Left hindlimb (tissue), 1 donor: ENCODE measurements at places on chromosomes 5 and 9.

DNA sequence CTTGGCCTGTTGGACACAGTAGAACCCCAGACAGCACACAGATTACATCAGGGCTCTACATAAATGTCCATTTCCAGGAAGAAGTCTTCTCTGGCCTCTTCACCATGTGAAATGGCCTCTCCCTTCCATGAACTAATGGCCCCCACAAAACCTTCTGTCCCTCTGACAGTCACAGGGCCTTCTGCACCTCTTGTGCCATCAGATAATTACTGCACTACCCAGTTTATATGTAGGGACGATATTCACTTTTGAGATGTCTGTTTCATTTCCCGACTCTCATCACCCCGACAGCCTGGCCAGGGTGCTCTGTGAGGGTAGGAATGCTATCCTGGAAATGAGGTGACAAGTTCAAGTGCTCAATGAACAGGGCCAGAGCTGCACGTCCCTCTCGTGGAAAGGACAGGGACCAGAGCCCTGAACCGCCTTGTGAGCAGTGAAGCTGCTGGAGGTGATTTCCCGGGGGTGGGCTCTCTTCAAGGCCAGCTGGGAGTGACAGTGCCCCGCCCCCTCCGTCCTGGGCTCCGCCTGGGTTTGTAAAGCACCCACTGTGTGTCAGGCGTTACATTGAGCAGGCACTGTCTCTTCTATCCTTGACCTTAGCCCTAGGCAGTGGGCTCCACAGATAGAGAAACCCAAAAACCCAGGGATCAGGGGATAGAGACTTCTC is 3.0 kb upstream of the FAM78A start:
- no peak for DNase-seq

GRCh38 chr5:2756211-2757152 is 5.0 kb upstream of the IRX2 start:
- no peak for DNase-seq

- no peak for DNase-seq
Observed at GRCh38 chr5:69049151-69049550, 44.7 kb upstream of the SLC30A5 start.

DNA sequence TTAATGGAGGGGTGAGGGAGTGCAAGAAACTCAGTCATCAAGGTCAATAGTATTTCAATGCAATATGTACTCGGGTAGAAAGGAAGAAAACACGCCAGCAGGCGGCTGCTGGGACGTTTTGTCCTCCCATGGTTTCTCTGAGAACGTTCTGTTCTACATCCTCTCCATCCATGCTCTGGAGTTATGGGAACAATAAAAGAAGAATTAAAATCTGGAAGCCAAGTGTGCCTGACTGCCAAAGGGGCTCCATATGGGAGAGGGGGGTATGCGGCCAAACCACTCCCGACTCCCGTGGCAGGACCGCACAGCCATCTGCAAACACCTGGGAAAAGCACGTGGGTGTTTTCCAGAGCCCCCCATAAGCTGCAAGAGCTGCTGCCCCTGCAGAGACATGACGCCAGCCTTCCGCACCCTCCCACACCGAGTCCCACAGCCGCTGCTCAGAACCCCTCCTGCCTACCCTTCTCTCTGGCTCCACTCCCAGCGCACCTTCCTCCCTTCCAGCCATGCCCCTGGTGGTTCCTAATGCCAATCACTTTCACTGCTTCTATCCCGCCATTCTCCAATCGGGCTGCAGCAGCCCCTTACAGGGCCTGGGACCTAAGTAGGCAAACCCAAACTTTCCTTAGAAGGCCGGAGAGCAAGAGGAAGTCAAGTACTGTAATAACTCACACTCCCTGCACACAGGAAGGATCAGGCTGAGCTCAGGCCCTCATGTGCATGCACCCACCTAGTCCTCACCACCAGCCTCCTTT is 241.6 kb downstream of the SYK start:
- DNase-seq: no peak

GRCh38 chr5:85397451-85397850 is 1012.8 kb upstream of the EDIL3 start:
- DNase-seq: no peak

DNA sequence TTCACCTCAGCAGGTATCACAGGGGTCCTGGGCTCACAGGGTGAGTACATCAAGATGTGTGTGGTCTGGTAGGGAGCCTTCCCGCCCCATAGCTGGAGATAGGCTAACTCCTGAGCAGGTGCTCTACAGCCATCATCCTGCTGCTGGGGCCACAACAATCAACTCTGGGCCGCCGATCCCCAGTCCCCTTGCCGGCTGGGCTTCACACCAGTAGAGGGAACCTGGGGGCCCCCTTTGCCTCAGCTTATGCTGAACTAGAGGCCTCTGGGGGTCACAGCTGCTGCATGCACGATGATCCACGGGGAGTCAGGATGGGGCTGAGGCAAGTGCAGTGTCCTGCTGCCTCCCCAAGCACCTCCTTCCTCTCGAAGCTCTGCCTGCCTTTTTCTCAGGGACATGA is 46.5 kb downstream of the IRF1 start:
- no peak for DNase-seq

DNA sequence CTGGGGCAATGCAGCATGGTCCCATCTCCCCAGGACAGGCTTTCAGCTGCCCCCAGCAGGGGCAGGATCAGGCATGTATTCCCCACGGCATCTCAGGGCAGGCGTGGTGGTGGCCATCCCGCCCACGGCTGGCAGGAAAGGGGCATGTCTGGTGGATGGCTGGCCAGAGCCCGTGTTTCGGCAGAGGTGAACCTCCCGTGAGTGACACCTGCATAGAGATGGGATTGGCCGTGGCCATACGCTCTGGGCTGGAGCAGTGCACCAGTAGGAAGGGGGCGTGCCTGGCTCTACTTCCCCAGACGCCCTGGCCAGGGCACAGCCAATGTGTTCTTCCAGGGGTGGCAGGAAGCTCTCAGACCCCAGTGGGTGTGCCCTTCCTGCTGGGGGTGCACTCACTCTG is 139.1 kb downstream of the ZNF354C start:
- peak; percentile 18 for DNase-seq

DNA sequence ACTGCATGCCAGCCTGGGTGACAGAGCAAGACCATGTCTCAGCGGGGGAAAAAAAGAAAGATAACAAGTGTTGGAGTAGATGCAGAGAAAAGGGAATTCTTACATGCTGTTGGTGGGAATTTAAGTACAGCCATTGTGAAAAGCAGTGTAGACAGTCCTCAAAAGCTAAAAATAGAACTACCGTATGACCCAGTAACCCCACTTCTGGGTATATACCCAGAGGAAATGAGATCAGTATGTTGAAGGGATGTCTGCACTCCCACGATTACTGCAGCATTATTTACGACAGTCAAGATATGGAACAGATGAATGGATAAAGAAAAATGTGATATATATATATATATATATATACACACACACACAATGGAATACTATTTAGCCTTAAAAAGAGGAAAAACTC is 225.3 kb upstream of the SLC24A2 start:
- no peak for DNase-seq

- DNase-seq: no peak
Observed at GRCh38 chr5:150895431-150896428, 9.1 kb downstream of the ZNF300 start.

DNA sequence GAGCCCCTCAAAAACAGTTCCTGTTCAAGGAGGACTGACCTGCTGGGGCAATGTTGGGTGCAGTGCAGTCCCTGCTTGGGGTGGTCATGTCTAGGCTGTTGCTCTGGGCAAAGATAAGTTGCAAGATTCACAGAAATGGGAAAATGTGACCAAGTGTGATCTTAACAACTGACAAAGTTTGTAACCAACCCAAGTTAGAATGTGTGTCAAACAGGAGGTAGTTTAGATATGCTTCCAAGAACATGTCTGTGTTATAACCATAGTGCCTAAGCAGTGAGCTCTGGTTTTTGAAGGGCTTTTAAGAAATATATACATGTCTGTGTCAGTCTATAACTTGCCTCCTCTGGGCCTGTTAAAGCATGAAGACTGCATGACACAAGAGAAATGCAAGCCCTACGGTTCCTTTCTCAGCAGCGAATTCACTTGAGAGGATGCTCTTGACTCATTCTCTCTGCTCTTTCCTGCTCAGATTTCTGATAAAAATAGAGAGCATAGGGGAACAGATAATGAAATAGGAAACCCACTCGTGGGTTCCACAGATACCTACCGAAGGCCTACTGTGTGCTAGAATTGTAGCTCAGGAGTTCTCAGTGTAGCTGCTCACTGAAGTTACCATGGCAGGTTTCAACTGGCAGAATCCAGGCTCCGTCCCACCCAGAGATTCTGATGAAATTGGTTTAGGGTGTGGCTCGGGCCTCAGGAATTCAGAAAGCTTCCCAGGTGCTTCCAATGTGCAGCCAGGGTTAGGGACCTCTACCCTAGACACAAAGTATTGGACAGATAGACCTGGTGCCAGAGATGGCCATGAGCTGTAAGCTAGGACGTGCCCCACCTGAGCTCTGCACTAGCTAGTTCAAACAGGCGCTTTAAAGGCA is 52.4 kb downstream of the ARHGEF37 start:
- DNase-seq: no peak

GRCh38 chr5:100904259-100904861 is 1.3 kb upstream of the ST8SIA4 start:
- DNase-seq: peak; percentile 40

GRCh38 chr5:156815988-156816599 is 34.0 kb upstream of the PPP1R2B start:
- no peak for DNase-seq

GRCh38 chr5:149239917-149240316 is 31.7 kb upstream of the AFAP1L1 start:
- no peak for DNase-seq

GRCh38 chr5:36172599-36172998 is 20.7 kb downstream of the SKP2 start:
- no peak for DNase-seq

DNA sequence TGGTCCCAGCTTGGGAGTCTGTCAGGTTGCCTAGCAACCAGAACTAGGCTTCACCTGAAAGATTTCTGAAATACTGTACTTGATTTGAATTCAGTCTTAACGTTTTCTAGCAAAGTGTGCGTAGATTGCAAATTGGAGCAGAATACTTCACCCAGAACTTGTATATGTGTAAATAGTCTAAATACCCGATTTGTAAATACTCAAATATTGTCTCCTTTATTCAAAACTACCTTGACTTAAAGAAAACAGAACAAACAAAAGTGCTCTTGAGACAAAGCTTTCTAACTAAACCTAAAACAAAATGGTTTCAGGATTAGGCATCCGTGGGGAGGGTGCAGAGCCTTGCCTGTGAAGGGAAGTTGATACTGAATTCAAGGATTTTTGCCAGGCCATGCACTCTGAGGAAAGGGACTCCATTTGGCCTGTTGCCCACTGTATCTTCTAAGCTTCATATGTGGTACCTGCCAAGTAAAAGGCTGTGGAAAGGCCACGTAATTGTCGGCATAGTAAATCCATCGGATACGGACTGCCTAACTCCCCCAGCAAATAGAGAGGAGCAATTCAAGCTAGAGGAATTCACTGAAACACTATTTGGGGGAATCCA is 744 bp upstream of the HMGCS1 start:
- DNase-seq: peak; percentile 29

GRCh38 chr5:170466988-170467707 is 36.7 kb upstream of the KCNIP1 start:
- no peak for DNase-seq

DNA sequence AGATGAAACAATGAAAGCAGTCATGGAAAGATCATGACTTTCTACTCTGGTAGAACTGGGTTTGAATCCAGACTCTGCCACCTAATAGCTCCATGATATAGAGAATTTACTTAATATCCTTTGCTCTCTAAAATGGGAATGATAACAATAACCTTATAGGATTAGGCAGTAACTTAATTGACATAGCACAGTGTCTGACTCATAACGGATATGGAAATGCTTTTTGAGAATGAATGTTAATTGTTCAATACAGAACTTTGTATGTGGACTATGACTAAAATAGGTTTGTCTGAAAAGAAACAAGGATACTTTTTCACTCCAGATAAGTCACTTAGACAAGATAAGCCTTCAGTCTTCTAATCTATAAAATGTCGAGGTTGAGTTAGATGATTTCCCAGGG is 330.7 kb downstream of the PTPRD start:
- no peak for DNase-seq

DNA sequence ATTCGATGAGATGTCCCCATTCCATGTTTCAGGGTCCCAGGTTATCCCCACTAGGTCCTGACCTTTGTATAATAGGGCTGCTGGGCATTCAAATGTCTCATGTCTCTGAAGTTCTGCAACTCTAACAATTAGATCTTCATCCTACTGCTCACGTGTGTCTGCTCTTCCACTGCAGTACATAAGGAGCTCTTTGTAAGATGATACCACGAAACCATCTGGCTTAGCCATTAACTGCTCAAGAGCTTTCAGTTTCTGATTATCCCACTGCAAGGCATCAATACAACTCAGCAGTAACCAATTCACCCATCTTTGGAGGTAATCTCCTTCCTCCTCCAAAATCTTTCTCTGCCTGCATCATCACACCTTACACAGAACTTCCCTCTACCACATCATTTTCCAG is 49.9 kb upstream of the PPP2CA start:
- no peak for DNase-seq

GRCh38 chr9:124768334-124768733 is 2.8 kb downstream of the NR6A1 start:
- no peak for DNase-seq

- no peak for DNase-seq
Observed at GRCh38 chr9:34431667-34432066, 26.7 kb downstream of the FAM219A start.

GRCh38 chr5:140232731-140233130 is 57.7 kb downstream of the CYSTM1 start:
- DNase-seq: no peak

DNA sequence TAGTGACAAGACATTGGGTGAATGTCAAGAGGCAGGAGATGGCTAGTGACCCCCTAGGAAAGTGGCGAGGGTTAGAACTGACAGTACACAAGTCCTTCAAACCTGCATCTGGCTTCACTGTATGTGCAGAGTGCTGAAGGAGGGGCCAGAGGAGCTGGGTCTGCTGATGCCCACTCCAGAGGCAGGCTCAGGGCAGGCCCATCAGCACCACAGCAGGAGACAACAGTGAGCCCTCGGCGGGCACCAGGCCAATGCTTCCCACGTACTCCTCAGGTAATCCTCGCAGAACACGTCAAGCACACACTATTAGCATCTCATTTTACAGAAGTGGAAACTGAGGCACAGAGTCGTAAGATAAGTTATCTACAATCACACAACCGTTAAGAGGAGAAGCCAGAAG is 76.1 kb upstream of the SH3PXD2B start:
- no peak for DNase-seq

- peak; percentile 25 for DNase-seq
Observed at GRCh38 chr5:179873588-179874110, 15.0 kb upstream of the MRNIP start.

DNA sequence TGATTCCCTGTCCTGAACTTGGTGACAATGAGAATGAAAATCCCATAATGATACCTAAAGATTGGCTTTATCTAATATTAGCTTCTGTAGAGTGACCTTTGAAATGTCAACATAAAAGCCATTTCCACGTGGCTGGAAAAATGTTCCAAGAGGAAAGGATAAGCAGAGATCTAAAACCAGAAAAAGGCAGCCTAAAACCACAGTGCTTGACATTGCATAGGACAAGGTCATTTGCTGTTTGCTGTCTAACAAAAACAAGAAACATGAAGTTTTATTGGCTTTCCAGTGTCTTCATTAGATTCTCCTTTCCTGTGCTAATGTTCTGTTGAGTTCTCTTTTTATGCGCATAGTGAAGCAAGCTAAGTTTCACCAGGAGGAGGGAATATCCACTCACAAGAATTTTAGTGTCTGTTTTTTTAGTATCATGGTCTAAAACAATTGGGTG is 44.6 kb downstream of the CPEB4 start:
- DNase-seq: no peak

- no peak for DNase-seq
Observed at GRCh38 chr5:120866997-120867396, 402.9 kb downstream of the PRR16 start.
